Lung (tissue), 17 donors: ENCODE measurements at places on chromosomes 11 and 22. TPM values are rescaled to one million over a fixed set of nuclear protein-coding genes. Genes with fewer than 3 reads are reported as not detected.
A peak's percentile ranks its signal among the peaks of the same experiment; 100 is the strongest.

- DNase-seq, result no peak
Observed at GRCh38 chr11:88305430-88305829, 32.1 kb downstream of the CTSC start.

DNA sequence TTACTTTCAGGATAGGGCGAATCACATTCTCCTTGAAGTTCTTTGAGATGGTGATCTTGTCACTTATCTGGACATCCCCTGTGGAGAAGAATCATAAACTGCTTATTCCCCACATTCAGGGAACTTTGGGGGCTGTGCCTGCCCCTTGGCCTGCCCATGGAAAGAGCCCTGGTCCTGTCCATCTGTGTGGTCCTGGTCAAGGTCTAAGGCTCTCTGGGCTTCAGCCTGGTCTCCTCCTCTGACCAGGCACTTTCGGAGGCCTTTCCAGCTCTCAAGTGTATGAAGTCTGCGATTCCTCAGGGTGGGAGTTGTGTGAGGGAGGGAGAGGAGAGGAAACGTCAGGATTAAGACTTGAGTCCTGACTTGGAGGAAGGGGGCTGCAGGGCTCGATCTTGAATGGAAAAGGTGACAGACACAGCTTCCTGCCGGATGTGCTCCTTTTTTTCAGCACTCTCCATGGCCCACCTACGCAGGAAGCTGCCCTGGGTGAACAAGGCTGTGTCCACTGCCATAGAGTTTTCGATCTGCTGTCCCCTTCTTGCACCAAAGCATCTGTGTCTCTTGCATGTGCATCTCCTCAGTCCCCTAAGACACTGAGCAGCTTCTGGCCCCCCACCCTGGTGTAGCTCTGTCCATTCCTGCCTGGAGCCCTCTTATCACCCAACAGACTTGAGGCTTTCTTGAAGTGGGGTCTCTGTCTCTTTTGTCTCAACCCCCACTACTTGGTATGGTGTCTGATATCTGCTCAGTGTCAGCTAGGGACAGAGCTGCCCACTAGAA, 50.8 kb upstream of the PHOX2A start:
- no peak for DNase-seq

DNA sequence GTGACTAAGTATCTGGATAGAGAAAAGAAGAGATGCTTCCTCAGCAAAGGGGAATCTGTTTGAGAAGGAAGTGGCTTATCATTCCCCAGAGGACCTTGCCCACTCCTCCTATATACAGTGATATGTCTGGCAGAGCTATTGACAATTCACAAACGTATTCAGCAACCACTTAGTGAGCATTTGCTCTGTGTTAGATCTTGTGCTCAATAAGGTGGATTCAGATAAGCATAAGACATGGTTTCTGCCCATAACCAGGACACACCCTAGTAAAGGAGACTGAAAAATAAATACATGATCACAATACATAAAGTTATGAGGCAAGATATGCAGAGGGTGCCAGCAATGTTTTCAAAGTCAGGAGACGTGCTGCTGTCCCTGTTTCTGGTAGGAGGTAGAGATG, 1.4 kb downstream of the TMEM9B start:
- no peak for DNase-seq

- no peak for DNase-seq
Observed at GRCh38 chr11:120401506-120401905, 65.3 kb downstream of the ARHGEF12 start.

DNA sequence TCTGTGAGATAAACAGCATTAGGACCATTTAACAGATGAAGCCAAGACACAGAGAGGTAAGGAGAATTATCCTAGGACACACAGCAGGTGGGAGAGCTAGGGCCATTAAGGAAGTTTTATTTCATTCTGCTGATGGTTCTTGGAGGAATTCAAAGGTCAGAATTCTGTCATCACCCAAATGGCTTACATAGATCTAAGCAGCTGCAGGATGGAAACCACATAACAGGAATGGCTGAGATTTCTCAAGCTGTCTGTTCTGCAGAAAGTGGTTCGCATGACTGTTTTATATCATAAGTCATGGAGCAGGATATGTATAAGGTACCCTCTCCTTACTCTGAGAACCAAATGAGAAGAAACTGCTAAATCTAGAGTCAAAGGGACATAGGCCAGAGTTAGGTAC, 163.2 kb upstream of the NARS2 start:
- no peak for DNase-seq

DNA sequence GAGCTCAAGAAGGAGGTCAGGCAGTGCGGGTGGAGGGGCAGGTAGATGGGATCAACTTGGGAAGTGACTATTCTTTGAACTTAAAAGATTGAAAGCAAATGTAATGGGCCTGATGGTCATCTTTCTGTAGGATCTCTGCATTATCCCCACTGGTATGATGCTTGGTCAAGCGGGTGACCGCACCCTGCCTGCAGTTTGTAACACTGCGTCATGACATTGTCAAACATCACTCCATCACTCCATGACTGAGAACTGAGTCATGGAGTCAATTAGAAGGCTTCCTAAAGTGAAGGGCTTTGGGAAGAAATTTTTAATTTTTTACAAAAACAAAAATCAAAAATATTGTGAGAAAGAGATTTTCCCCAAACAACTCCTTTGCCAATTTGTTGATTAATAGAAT, 62.4 kb upstream of the BMAL1 start:
- no peak for DNase-seq

DNA sequence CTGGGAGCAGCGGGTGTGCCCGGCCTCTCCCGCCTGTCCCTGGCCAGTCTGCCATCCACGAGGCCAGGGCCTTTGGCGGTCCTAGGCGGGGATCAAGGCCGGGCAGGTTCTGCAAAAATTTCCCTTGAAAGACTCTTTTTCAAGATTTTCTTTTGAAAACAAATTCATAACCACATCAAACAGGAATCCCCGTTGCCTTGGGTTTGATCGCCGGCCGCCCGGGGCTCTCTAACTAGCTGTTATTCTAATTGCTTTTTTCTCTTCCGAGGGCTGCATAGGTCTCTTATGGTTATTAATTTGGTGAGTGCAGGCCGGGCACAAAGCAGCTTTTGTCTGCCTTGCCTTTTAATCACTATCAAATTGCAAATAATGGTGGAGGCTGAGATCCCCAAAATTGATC, 42.0 kb downstream of the CDKN1C start:
- DNase-seq, result no peak

GRCh38 chr11:59076876-59077571, 9.1 kb upstream of the GLYATL1B start:
- no peak for DNase-seq

DNA sequence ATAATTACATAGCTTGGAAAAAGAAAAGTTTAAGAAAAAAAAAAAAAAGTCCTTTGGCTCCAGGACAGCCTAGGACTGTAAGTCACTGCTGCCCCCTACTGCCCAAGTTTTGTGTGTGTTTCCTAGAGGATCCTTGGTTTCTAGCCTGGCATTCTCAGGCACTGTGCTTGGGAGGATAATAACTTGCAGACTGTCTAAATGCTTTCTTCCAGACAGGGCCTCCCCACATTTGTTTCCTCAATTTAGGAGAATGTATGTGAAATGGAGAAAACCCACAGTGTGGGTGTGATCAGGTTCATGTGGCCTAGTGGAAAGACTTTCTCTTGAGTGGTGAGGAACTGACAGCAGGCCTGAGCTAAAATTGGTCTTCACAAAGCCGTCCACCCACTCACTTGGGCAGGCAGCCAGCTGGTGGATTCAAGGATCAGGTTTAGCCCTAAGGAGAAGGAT, 191.0 kb downstream of the NAV2 start:
- DNase-seq, result peak; percentile 90

DNA sequence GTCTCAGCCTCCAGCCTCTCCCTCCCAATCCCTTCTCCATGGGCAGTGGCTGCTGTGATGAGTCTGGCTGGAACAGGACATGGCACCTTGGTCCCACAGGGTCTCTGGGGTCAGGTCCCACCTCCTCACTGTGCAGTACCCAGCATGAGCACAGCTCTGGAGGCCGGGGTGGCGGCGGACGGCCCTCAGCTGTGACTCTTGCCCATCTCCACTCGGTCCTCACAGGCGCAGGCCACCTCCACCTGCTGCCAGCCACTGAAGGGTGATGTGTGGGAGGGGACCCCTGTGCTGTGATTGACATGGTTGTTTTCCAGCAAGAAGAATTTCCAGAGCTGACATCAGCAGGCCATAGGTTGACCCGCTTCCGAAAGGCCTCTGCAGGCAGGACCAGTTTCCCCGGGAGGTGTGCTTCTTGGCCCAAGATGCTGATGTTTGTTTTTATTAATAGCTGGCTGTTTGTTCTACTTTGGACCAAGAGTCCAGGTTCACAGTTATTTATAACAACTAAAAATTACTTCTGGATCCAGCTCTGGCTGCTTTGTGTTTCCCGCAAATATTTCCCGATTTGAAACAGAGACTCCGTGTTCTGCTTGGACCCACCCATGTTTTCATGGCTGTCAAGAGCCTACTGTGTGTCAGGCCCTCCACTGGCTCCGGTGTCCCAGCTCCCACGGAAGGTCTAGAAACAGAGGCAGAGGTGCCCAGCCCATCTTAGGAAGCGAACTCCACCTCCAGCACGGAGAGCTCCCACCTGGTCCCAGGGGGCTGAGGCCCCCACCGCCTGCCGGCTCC, 45.7 kb downstream of the SCUBE1 start:
- no peak for DNase-seq

DNA sequence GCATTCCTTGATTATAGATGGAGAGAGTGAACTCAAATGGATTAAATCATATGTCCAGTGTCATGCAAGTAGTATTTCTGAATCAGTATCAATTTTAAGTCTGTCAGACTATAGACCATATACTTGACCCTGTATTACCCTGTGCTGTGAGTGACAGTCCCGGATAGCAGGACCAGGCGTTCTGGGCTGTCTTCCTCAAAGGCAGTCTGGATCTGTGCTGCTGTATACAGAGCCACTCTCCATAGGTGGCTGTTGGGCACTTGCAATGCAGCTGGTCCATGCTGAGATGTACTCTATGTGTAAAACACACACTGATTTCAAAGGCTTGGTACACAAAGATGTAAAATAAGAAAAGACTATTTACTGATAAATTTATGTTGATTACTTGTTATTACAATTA, 294.3 kb downstream of the OPCML start:
- no peak for DNase-seq

GRCh38 chr11:94638301-94638901, 71.2 kb downstream of the PIWIL4 start:
- no peak for DNase-seq

- no peak for DNase-seq
Observed at GRCh38 chr11:59616396-59616982, 915 bp upstream of the OSBP start.

- peak; percentile 91 for DNase-seq
Observed at GRCh38 chr11:100469835-100470234, 217.3 kb upstream of the ARHGAP42 start.

GRCh38 chr11:101759771-101760450, 154.9 kb upstream of the CEP126 start:
- peak; percentile 16 for DNase-seq

- no peak for DNase-seq
Observed at GRCh38 chr11:108694846-108695245, 30.0 kb downstream of the DDX10 start.

GRCh38 chr22:47550524-47551430, 788.3 kb downstream of the TBC1D22A start:
- peak; percentile 52 for DNase-seq

GRCh38 chr11:16604794-16605388, 133.6 kb upstream of the C11orf58 start:
- DNase-seq, result peak; percentile 59

DNA sequence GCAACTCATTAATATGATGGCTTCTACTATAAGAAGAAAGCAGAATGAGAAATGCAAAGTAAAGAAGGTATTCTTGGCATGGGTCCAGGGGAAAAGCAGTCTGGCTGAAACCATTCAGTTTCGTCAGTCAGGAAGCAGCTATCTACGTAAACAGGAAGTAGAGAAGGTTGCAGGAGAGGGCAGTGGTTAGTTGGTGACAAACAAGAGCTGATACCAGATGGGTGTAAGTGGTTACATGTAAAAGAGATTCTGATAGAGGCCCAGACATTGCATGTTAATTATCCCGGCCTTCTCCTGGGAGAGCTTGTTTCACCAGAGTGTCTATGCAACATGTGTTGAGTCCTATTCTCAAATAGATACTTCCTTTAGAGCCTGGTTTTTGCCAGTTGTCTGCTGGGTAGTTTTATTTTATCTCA, 58.4 kb upstream of the PSMA1 start:
- peak; percentile 74 for DNase-seq

GRCh38 chr22:38267086-38267485, 5.7 kb downstream of the TMEM184B start:
- DNase-seq, result no peak

GRCh38 chr22:41638124-41638523, 17.0 kb downstream of the XRCC6 start:
- DNase-seq, result no peak

- DNase-seq, result peak; percentile 9
Observed at GRCh38 chr11:62147545-62147944, 23.7 kb downstream of the INCENP start.

DNA sequence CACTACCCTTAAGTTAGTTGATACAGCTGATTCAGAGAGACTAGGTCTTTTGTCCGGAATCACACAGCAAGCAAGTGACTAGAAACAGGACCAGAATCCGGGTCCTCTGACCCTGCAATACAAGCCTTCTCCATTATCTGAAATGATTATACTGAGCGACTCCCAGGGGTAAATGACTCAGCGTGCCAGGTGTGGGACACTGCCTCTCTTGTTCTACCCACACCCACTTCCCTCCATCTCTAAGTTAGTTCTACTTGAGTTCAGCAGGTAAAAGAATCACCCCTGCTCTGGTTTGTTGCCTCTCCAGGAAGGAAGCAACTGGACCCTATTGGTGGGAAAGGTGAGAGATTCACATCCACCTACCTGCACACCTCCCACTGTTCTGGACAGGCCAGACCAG, 156.9 kb downstream of the DBX1 start:
- no peak for DNase-seq

DNA sequence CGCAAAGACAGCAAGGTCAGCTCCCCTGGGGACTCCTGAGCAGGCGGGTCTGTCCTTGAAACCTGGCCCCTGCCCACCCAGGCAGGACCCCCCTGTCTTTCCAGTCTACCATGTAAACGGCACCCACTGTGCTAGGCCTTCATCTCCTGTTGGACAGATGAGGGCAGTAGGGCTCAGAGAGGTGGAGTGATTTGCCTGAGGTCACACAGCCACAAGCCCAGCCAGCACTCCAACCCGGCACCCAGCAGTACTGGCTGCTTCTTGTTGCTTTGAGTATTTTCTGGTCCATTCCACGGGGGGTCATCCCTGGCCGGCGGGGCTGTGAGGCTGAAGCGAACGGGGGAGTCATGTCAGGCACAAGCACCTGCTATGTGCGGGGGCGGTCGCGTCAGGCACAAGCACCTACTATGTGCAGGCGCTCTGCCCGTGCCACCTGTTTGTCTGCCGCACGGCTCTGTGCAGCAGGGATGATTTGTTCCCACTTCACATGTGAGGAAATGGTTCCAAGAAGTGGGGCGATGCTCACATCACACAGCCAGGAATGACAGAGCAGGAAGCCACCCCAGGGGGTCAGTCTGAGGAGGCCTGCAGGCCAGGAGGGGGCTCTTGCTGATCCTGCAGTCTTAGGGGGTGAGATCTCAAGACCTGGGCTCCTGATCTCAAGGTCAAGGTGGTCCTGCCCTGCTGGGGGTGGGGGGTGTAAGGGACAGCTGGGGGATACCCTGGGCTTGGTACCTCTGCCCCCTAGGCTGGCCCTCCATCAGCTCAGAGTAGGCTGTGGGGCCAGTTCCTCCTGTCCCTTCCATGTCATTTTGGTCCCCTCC, 110.7 kb downstream of the CACNA1I start:
- DNase-seq, result no peak

- peak; percentile 18 for DNase-seq
Observed at GRCh38 chr11:85531191-85531897, 95.8 kb downstream of the DLG2 start.

ZNF214 gene
- 14.1 TPM for total RNA-seq

SEC14L2 gene
- 10.3 TPM for total RNA-seq

CRYBB3 gene
- not detected for total RNA-seq

REXO2 gene
- total RNA-seq, result 83.2 TPM

OR52A1 gene
- not detected for total RNA-seq

HBG1 gene
- 60.9 TPM for total RNA-seq

DLG2 gene
- total RNA-seq, result 24.1 TPM

CCDC116 gene
- 0.71 TPM for total RNA-seq
